ENCODE measurements at places on chromosomes 6 and 20. TPM values are rescaled to one million over a fixed set of nuclear protein-coding genes. Genes with fewer than 3 reads are reported as not detected.

DNA sequence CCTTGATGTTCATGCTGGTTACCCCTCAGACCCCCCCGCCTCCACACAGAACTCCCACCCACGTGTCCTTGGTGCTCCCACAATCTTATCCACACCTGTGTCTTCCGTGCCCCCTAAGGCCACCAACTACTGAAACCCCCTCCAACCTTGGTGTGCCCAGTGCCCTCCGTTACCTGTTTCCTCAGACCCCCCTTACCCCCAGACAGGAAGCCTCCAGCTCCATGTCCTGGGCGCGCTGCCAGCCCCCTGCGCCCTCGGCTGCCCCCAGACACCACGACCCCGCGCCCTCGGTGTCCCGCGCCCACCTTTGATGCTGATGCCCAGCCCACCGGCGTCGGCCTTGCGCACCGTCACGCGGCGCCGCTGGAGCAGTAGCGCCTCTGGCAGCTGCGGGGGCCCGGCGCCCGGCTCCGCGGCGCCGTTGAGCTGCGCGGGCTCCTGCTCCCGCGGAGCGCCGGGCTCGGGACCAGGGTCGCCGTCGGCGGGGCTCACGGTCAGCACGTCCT is 504 bp downstream of the SNTA1 start:
- peak; percentile 88 for DNase-seq

DNA sequence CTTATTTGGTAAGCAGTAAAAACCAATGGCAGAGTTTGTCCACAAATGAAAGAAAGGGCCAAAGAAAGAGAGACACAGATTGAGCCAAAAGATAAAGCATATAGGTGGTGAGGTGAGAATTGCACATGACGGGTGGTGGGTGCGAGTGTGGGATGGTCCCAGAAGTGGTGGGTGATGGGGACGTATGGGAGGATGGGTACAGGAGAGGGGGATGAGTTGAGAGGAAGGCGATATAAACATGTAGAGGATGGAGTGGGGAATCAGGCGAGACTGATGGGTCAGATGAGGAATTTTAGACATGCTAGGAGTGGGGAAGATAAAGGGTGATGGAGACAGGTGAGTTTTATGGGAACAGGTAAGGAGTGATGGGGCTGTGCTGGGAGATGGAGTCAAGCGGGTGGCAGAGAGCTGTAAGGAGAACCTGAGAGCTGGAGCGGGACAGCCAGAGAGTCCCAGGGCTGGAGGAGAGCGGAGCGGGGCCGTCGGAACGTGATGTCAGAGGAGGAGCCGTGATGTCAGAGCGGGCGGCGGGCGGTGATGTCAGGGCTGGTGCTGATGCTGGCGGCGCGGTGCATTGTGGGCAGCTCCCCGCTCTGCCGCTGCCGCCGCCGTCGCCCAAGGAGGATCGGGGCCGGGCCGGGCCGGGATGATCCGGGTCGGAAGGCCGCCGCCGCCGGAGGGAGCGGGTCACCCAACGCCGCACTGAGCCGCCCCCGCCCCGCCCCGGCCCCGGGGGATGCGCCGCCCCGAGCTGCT is at the start of gene TTBK1:
Gene TTBK1, plus strand, starts transcription at position 574 of the 756 bp plus-strand sequence. CDS start 3,180 bp downstream, outside the sequence.
- no peak for DNase-seq

DNA sequence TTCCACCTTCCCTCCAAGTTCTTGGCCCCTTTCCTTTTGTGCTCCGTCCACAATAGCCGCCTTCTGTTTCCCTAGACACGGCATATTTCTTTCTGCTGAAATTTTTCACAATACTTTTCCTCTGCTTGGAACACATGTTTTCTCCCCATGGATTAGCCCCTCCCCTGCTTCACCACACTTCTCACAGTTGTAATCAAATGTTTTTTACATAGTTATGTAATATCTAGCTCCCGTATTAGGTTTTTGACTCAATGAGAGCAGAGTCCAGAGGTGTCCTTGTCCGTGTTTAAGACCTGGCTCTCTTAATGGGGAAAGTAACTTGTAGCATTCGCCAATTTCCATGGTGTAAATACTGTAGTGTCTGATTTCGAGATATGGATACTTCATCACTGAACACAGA is 34.7 kb downstream of the PLCB1 start:
- no peak for DNase-seq

DNA sequence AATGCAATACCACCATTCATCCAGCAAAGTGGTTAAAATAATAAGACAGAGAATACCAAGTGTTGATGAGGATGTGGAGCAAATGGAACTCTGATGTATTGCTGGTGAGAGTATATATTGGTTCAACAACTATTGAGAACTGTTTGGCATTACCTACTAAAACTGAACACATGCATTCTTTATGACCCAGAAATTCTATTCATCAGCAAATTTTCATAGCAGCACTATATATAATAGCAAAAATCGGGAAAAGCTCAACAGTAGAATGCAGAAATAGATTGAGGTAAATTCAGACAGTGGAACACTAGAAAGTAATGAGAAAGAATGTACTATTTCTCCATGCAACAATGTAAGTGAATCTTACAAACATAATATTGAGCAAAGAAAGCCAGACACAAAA is 62.2 kb upstream of the FOXP4 start:
- DNase-seq = no peak

DNA sequence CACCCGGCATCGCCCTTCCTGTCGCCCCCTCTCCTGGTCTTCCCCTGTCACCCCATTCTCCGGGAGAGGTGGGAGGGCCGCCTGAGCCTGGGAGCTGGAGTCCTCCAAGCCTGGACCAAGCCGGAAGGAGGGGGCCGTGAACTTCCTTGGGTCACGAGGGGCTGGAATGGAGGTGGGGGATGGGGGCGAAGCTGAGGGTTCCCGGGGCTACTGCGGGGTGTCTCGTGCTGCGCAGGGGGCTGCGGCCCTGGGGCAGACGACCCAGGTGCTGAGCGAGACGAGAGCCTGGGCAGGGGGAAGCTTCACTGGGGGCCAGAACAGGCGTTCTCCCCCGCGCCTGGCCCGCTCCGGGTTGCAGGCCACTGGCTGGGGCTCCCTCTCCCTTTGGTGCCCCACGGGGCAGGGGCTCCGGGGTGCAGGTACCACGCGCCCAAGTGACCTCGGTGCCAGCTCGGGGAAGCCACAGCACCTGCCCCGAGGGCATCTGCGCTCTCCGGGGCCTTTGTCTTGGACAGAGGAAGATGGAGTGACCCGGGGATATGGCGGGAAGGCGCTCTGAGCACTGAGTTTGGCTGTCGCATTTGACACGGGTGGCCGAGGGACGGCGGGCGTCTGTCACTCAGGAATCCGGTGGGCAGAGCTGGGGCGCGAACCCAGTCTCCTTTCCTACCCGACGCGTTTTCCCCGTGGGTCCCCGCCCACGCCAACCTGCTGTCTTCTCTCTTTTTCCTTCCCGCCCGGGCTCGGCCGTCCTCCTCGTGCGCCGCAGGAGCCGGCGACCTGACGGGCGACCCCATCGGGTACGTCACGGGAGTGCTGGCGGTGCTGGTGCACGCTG is 1.2 kb downstream of the SLC35D3 start:
- DNase-seq = no peak

DNA sequence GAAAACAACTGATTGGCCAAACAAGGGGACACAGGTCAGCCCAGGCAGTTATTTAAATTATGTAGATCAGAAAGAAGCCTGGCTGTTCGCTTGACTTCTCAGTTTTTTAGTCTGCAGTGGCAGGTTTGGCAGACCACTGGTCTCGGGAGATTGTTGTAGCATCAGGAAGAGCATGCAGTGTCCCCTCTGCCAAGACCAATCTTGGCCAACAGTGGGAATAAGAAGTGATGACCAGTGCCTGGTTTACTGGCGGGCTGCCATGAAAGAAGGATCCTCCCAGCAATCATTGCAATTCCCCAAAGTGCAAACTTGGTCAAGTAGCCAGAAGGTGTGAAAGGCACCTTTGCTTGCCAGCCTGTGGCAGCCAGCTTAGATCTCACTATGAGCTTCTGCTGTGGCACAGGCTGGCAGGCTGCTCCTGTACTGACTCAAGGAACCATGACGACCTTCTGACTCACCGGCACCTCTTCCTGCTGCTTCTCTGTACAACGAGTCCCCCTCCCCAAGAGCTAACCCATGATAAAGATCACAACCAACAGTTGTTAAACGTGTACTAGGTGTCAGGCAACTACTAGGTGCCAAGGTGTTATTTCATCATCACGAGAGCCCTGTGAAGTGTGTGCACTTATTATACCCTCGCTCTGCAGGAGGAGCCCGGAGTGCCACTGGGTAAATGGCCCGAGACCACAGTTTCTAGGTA is 76.8 kb upstream of the DUSP22 start:
- no peak for DNase-seq

GRCh38 chr6:163314791-163315470 is 99.6 kb upstream of the QKI start:
- no peak for DNase-seq

DNA sequence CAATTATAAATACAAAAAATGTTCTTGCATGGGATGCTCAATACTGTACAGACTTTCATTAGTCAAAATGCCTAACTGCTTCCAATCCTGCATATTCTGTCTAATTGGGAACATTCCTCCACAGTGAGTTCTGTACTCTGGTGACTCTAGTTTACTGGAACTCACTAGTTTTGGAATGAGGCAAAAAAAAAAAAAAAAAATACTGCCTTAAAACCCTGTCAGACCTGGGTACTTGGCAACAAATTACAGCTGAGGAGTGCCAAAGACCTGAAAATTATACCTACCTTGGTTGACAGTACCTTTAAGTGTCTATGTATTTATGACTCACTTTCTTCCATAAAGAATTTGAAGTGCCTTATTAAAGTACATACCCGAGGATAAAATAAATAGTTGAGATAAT is 276.7 kb downstream of the FARS2 start:
- no peak for DNase-seq

GRCh38 chr6:155415953-155416352 is 39.7 kb downstream of the NOX3 start:
- no peak for DNase-seq

The ZBTB12 gene
- total RNA-seq = 3.7 TPM

The C20orf144 gene
- not detected for total RNA-seq

The BCAS4 gene
- total RNA-seq = 19.8 TPM

The SLC32A1 gene
- total RNA-seq = not detected

The CNKSR3 gene
- 45.0 TPM for total RNA-seq

The HLA-G gene
- total RNA-seq = not detected

The HLA-DRB5 gene
- total RNA-seq = 1.9 TPM

The MAN1A1 gene
- total RNA-seq = 148 TPM

The SLC52A3 gene
- total RNA-seq = 0.36 TPM
